Naive thymus-derived CD4-positive, alpha-beta T cell (primary cell): ENCODE measurements at places on chromosomes 13 and 19. TPM values are rescaled to one million over a fixed set of nuclear protein-coding genes. Genes with fewer than 3 reads are reported as not detected.
A peak's percentile ranks its signal among the peaks of the same experiment; 100 is the strongest.

- H3K4me1 ChIP-seq: no peaks in the 10 kb centered on the region
- H3K27me3 ChIP-seq: no peaks in the 10 kb centered on the region
- no peak overlapping the region for H3K27ac ChIP-seq
- DNase-seq: no peak
Measured at GRCh38 chr19:50745221-50745620, 22.1 kb downstream of the CLEC11A start.

DNA sequence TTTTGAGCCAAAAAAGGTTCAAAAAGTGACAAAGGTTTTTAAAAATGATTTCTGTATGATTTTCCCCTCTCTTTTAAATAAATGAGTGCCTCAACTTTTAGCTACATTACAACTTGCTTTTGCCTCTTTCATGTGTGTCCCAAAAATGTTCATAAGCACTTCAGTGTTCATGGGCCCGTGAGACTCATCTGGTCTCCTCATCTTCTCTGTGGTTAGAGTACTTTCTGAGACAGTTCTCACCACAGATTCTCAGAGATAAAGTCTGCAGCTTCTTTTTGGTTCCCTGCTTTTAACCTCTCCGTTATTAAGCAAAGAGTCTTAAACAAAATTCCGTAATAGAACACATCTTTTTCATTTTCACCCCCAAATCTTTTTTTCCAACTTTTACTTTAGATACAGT is 156.9 kb downstream of the DLEU7 start:
- no peaks in the 10 kb centered on the region for H3K4me1 ChIP-seq
- H3K27ac ChIP-seq: no peak overlapping the region
- no peaks in the 10 kb centered on the region for H3K36me3 ChIP-seq

DNA sequence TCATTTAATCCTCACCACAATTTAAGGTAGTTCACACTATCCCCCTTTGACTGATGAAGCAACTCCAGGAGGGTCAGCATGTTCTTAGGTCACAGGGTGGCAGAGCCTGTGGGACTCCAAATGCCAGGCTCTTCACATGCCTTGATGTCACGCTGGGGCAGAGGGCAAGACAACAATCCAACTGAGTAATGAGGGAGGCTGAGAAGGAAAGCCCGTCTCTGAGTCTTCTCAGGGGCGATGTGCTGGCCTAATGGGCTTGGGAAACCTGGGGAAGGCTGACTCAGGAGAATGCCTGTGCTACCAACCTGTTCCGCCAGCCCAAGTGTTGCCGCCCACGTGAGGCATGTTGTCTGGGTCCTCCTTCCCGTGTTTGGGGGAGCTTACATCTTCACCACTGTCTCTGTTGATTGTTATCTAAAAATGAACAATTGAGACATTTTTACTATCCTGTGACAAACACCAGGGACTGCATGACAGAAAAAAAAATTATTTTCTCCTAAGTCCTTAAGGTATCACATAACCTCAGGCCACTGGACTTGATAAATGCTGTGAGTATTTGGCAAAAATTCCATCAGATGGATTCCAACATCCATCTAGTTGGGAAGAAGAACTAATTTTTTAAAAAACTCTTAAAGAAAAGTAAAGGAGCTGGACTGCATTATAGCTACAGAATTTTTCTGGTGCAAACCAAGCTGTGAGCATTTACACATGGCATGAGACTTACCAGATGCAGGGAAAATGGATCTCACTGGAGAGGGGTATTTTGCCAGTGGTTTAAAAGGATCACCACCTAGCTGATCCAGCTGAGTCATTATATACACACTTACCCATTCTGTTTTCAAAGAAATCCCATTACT is 157.5 kb downstream of the RGCC start:
- DNase-seq: no peak
- no peak overlapping the region for H3K4me3 ChIP-seq
- H3K36me3 ChIP-seq: peaks cover 40% of the 10 kb centered on the region
- no peak overlapping the region for H3K27ac ChIP-seq
- no peaks in the 10 kb centered on the region for H3K27me3 ChIP-seq
- no peaks in the 10 kb centered on the region for H3K4me1 ChIP-seq

GRCh38 chr19:10575011-10575716 is 6.4 kb upstream of the CDKN2D start:
- H3K27me3 ChIP-seq: no peaks in the 10 kb centered on the region
- H3K36me3 ChIP-seq: no peaks in the 10 kb centered on the region
- H3K4me3 ChIP-seq: no peak overlapping the region
- H3K4me1 ChIP-seq: no peaks in the 10 kb centered on the region
- DNase-seq: no peak

DNA sequence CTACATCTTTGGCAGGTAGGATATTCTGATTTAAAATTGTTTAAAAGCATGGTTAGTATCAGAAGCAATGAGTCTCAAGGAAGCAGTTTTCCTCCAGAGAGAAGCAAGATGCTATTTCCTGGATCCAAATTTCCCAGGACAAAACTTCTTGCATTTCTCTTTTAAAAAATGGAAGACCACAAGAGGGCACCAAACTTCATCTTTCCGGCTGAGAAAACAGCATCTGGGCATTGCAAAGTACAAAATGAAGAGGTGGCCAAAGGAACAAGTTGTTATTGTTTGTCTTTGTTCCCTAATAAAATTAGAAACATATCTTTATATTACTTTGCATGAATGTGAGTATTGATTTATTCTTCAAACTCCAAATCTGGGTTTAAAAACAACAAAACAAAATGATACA is 60.0 kb upstream of the LRCH1 start:
- H3K27me3 ChIP-seq: no peaks in the 10 kb centered on the region
- H3K27ac ChIP-seq: no peak overlapping the region
- no peak for DNase-seq
- no peaks in the 10 kb centered on the region for H3K36me3 ChIP-seq
- H3K4me1 ChIP-seq: no peaks in the 10 kb centered on the region
- H3K4me3 ChIP-seq: no peak overlapping the region

DNA sequence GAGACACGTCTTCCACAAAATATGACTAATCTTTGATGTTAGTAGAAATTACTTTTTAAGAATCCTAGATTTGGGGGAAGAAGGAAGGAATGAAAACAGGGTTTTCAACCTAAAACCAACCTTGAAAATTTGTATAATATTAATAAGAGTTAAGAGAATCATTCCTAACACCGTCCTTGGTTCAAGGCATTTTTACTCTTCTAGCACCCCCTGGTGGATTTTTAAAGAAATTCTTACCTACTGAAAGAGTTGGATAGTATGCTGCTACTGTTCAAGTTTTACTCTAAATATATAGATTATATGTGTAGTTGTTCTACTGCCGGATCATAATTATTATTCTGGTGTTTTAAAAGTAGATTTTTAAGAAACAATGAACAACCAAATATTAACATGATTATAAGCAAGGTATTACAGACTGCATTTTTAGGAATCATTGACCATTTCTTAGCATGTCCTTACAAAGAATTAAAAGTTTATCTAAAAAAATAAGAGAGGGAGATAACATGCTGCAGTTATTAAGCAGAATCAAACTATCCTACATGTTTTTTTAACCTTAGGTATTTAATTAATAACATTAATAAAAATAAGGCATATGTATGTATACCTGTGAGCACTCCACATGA is 7.4 kb upstream of the SLITRK6 start:
- H3K27me3 ChIP-seq: no peaks in the 10 kb centered on the region
- no peak overlapping the region for H3K4me3 ChIP-seq
- H3K36me3 ChIP-seq: no peaks in the 10 kb centered on the region
- no peak overlapping the region for H3K27ac ChIP-seq
- DNase-seq: peak; percentile 11

- DNase-seq: no peak
- H3K27ac ChIP-seq: no peak overlapping the region
- H3K4me1 ChIP-seq: peaks cover 10% of the 10 kb centered on the region
- H3K36me3 ChIP-seq: peaks cover 12% of the 10 kb centered on the region
- no peak overlapping the region for H3K4me3 ChIP-seq
Measured at GRCh38 chr19:7623725-7624603, 5.4 kb downstream of the XAB2 start.

DNA sequence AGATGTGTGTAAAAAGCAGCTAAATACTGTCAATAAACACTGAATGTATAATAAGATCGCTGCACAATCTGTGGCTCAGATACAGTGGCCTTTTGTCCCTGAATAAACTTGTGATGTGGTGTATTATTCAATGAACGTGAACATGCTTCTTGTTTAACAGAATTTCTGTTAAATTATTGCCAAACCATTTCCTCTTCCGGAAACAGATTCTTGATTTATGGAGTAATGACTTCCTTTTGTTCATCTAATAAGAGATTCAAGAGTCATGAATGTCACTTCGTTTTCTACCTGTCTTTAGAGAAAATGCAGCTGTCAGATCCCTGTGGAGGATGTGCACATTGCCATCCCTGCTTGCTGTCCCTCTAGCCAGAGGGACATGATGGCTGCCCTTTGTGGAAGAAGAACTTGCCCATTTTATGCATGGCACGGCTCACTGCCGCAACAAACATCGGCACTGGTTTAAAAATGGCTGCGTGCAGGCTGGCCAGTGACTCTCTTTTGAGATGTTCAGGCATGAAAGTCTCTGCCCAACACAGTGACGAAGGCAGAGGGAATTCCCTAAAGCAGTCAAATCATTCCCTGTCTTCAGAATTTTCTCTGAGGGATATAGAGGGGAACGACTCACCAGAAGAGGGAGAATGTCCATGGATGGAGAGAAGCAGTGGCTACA is 3.1 kb upstream of the TNFSF13B start:
- DNase-seq: no peak
- no peaks in the 10 kb centered on the region for H3K27me3 ChIP-seq

GRCh38 chr13:24459234-24459633 is 53.3 kb downstream of the PARP4 start:
- H3K36me3 ChIP-seq: peaks cover 62% of the 10 kb centered on the region
- DNase-seq: no peak
- H3K4me1 ChIP-seq: no peaks in the 10 kb centered on the region
- H3K4me3 ChIP-seq: no peak overlapping the region

DNA sequence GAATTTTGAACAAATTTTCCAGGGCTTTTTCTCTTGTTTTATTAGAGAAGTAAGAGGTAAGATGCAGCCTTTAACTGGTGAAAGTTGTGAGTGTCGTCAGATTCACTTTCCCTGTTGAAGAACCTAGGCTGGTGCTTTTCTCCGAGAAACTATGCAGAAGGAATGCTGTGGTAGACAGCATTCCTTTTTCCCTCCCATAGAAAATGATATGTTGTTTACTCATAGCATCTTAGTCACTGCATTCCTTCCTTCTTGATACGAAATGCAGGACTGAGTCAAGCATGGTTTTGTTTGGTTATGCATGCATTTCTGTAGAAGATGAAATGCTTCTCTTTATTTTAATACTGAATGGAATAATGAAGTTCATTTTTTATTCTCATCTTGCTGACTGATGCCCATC is 3.4 kb downstream of the ITGBL1 start:
- H3K4me3 ChIP-seq: no peak overlapping the region
- H3K4me1 ChIP-seq: no peaks in the 10 kb centered on the region
- no peak for DNase-seq
- peaks cover 8% of the 10 kb centered on the region for H3K27me3 ChIP-seq
- no peak overlapping the region for H3K27ac ChIP-seq

- no peak overlapping the region for H3K27ac ChIP-seq
- peaks cover 12% of the 10 kb centered on the region for H3K4me1 ChIP-seq
- no peak for DNase-seq
- H3K36me3 ChIP-seq: no peaks in the 10 kb centered on the region
- no peak overlapping the region for H3K4me3 ChIP-seq
Measured at GRCh38 chr19:16146112-16146511, 2.6 kb downstream of the HSH2D start.

GRCh38 chr13:87003265-87003664 is 667.9 kb upstream of the SLITRK5 start:
- H3K36me3 ChIP-seq: no peaks in the 10 kb centered on the region
- no peak for DNase-seq
- H3K27ac ChIP-seq: no peak overlapping the region
- H3K4me3 ChIP-seq: no peak overlapping the region
- no peaks in the 10 kb centered on the region for H3K4me1 ChIP-seq

GRCh38 chr13:101876951-101877350 is 424.5 kb downstream of the ITGBL1 start:
- no peak overlapping the region for H3K27ac ChIP-seq
- no peaks in the 10 kb centered on the region for H3K27me3 ChIP-seq
- no peak for DNase-seq

DNA sequence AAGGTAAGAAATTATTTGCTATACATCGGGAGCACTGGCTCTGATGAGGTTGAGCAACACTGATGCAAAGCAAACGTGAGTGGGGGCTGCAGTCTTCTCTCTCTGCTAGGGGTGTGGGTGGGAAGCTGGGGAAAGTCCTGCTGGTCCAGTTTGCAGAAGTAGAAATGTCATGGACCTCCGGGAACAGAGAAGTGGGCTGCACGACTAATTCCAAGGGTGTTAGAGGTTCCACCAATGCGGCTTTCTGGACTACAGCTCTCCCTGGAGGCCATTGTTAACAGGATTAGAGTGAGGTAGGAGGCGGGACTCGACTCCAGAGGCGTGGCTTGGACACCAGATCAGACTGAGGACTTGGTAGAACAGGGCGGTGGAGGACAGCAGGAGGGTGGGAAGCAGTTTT is 5.7 kb upstream of the FBXO27 start:
- no peaks in the 10 kb centered on the region for H3K4me1 ChIP-seq
- no peaks in the 10 kb centered on the region for H3K27me3 ChIP-seq
- H3K27ac ChIP-seq: no peak overlapping the region
- no peak for DNase-seq
- no peaks in the 10 kb centered on the region for H3K36me3 ChIP-seq

DNA sequence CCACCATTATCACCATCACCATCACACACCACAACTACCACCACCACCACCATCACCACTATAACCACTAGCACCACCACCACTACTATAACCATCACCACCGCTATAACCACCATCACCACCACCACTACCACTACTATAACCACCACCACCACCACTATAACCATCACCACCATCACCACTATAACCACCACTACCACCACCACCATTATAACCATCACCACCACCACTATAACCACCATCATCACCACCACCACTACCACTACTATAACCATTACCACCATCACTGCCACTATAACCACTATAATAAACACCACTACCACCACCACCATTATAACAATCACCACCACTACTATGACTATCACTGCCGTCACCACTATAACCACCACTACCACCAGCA is 173.2 kb downstream of the DCLK1 start:
- H3K27me3 ChIP-seq: no peaks in the 10 kb centered on the region
- no peak overlapping the region for H3K27ac ChIP-seq
- H3K4me3 ChIP-seq: no peak overlapping the region
- no peak for DNase-seq
- no peaks in the 10 kb centered on the region for H3K36me3 ChIP-seq
- H3K4me1 ChIP-seq: no peaks in the 10 kb centered on the region

- H3K27me3 ChIP-seq: no peaks in the 10 kb centered on the region
- H3K36me3 ChIP-seq: no peaks in the 10 kb centered on the region
- no peak for DNase-seq
Measured at GRCh38 chr19:12789098-12789903, 2.0 kb upstream of the JUNB start.

ATXN8OS gene
- total RNA-seq: not detected

NKPD1 gene
- 0.73 TPM for total RNA-seq

ZNF792 gene
- total RNA-seq: 11.0 and 11.8 TPM in 2 replicates

PVR gene
- total RNA-seq: 3.3 TPM

MEIOSIN gene
- total RNA-seq: not detected

TMPRSS9 gene
- not detected for total RNA-seq

TTC9B gene
- not detected for total RNA-seq

POU2F2 gene
- total RNA-seq: 85.6 TPM

TDRD12 gene
- total RNA-seq: 3.6 TPM

ANGPTL8 gene
- not detected for total RNA-seq

ZNF208 gene
- 0.28 TPM in 1 of 2 replicates, not detected in the other for total RNA-seq

CHST8 gene
- total RNA-seq: not detected

IGFL2 gene
- not detected for total RNA-seq

ZNF560 gene
- not detected for total RNA-seq

AP1M1 gene
- total RNA-seq: 125 TPM

DCLK1 gene
- not detected for total RNA-seq
